Activated CD4-positive, alpha-beta T cell treated with anti-CD3 and anti-CD28 coated beads for 48 hours (primary cell): ENCODE measurements at places on chromosomes 5 and 9.

- no peak for DNase-seq
Observed at GRCh38 chr5:133459474-133460160, 152.7 kb downstream of the FSTL4 start.

DNA sequence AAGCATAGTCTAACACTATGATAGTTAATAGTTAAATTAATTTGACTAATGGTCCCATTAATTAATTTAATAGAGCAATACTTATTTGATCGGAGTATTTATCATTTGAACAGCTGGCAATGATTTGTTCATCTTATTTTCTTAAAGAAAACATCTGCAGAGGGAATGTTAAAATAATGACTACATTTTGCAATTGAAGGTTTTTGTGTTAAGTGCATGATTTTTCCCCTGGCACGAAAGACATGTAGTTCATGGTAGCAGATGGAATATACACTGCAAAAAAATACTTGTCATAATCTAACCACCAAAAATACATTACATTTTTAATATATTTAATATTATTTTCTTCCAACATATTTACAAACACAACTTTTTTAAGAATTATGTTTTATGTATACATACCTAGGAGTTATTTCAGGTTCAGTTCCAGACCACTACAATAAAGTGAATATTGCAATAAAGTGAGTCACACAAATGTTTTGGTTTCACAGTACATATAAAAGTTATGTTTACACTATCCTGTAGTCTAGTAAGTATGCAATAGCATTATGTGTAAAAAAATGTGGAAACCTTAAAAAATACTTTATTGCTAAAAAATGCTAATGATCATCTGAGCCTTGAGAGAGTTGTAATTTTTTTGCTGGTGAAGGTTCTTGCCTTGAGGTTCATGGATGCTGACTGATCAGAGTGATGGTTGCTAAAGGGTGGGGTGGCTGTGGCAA, 292.6 kb upstream of the DAB2 start:
- no peak for DNase-seq

DNA sequence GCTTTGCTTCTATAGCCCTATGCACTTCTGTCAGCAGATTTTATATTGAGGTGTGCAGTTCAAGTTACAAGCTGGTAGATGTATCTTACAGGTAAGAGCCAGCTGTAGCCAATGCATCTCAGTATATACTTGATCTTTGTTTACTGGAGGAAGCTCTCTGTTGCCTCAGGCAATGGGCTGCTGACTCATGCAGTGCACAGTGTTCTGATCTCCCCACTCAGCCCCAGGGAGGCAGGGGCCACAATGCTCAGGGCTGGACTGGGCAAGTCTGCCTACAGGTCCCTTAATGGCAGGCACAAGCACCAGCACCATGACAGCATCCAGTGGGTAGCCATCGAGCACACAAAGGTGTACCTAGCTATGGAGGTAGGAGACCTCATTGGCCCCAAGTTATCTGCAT, 178.8 kb upstream of the CDH10 start:
- DNase-seq: no peak

GRCh38 chr9:4177970-4178758, 121.7 kb downstream of the GLIS3 start:
- DNase-seq: no peak

- no peak for DNase-seq
Observed at GRCh38 chr5:22928821-22929482, 75.8 kb upstream of the CDH12 start.

GRCh38 chr5:139378101-139378825, 4.8 kb downstream of the SLC23A1 start:
- no peak for DNase-seq

GRCh38 chr5:38600329-38601045, 44.0 kb upstream of the LIFR start:
- no peak for DNase-seq

DNA sequence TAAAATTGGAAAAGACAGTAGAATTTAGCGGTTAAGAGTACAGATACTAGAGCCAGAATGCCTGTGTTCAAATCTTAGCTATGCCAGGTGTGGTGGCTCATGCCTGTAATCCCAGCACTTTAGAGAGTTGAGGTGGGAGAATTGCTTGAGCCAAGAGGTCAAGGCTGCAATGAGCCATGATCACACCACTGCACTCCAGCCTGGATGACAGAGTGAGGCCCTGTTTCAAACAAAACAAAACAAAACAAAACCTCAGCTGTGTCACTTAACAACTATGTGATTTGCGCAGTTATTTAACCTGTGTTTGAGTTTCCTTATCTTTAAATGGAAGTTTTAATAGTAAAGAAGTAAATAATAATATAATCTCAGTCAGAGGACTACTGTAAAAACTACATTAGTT, 68.3 kb downstream of the TBCA start:
- no peak for DNase-seq

DNA sequence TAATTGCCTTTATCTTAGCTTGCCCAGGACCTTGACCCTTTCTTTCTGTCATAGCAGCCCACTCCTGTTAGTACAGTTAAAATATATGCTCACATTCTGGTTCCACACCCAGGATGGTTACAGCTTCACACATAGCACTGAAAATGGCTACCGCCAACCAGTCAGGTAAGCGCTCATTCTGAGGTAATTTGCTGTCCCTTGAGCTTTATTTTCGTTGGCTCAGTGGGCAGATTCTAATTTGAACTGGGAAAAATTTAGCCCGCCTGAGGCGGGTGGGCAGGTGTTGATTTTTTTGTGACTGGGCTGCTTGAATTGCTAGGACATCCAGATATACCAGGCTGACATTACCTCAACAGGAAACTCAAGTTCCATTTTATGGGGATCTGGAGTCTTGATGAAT, 137.5 kb downstream of the KCTD16 start:
- DNase-seq: no peak

GRCh38 chr9:26216702-26217101, 538.5 kb upstream of the TUSC1 start:
- no peak for DNase-seq

DNA sequence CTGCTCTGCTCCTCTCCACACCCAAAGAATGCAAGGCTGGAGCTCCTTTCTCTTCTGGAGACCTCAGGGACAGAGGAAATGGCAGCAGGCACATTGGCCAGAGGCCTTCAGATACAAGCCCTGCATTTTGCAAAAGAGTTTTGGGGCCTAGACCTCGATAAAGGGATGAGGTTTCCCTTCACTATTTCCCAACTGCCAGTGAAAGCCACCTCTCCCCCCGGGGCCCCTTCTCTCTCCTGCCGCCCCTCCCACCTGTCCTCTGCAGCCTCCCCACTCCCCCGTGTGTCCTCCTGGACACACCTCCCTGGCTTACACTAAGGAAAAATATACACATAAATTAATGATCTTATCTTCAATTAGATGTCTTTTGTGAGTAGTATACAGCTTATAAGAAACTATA, 21.3 kb upstream of the LMNB1 start:
- no peak for DNase-seq

DNA sequence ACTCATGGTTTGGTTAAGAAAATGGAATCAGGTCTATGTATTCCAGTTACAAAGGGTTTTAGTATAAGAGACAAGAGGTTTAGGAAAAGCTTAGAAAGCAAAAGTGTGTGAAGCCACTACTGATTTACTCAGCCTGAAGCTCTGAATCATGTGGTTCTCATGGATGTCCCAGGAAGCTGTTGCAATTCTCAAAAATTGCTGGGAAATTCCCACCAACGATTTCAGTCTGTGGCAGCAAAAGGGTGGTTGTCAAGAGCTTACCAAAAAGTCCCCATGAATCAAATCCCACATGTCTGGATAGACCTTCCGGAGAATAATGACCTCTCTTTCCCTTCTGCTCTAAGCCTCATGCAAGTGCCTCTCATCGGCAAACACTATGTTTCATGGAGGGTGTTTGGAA, 929.9 kb downstream of the TLE4 start:
- DNase-seq: no peak

DNA sequence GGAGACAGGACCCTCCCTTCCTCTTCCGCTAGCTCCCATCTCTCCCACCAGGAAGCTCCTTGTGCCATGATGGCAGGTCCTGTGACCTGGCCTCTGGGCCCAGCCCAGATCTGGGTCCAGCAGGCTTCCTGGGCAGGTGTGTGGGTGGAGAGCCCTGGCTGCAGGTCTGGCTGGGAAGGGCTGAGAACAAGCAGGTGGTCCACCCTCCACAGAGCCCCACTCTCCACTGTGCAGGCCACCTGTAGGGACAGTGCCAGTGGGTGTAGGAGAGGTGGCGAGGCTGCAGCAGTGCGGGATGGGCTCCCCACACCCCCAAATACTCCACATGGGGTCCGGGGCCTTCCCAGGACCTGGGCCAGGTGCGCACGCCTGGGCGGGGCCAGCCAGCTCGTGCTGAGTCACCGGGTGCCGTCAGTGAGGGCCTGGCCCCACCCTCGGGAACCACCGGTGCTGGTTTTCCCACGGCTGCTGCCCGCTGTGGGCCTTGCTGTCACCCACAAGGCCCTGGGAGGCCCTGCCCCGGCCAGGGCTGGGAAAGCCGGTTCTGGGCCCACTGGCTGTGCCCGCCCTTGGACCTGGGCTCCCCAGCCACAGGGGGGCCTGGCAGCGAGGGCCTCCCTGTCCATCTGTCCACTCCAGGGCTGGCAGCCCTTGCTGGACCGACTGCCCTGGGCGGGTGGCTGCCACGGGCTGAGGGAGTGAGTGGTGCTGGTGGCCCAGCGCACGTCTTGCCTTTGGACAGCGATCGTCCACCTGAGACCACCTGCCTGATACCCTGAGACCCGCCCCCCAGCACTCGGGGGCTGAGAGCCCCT, 9.3 kb upstream of the NRARP start:
- peak; percentile 50 for DNase-seq

- DNase-seq: no peak
Observed at GRCh38 chr9:122071715-122072114, 21.4 kb downstream of the TTLL11 start.

DNA sequence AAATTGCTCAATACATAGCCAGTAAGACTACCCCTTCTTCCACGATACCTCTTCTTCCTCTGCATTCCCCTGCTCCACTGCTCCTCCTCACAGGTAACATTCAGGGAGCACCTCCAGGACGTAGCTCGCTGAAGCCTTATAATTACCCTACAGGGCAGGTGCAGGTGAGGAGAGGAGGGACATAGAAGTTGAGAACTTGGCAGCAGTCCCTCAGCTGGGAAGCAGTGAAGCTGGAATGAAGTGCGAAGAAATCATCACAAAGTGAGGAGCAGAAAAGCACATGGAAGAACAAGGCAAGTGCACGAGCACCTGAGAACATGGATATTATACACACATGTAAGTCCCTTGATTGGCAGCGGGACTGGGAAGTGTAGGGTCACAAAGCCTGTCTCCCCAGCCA, 118.2 kb downstream of the HSD17B3 start:
- DNase-seq: no peak

GRCh38 chr5:140565024-140565779, 574 bp downstream of the SLC35A4 start:
- DNase-seq: no peak

- no peak for DNase-seq
Observed at GRCh38 chr5:90221951-90222350, 187.6 kb downstream of the CETN3 start.

GRCh38 chr9:21434202-21435014, 5.8 kb upstream of the IFNA1 start:
- peak; percentile 61 for DNase-seq

- DNase-seq: no peak
Observed at GRCh38 chr9:100990605-100991381, 37.7 kb upstream of the PLPPR1 start.
